ENCODE measurements at places on chromosomes 13 and 19. TPM values are rescaled to one million over a fixed set of nuclear protein-coding genes. Genes with fewer than 3 reads are reported as not detected.
A peak's percentile ranks its signal among the peaks of the same experiment; 100 is the strongest.

The CD37 gene
- polyA plus RNA-seq: 38.2 TPM

The CPAMD8 gene
- 43.6 TPM for polyA plus RNA-seq

The SELENOV gene
- 12.6 TPM for polyA plus RNA-seq

The ZNF723 gene
- 0.15 TPM for polyA plus RNA-seq

The NANOS2 gene
- polyA plus RNA-seq: not detected

The PHF11 gene
- polyA plus RNA-seq: 59.1 TPM

The ZNF460 gene
- 4.9 TPM for polyA plus RNA-seq

DNA sequence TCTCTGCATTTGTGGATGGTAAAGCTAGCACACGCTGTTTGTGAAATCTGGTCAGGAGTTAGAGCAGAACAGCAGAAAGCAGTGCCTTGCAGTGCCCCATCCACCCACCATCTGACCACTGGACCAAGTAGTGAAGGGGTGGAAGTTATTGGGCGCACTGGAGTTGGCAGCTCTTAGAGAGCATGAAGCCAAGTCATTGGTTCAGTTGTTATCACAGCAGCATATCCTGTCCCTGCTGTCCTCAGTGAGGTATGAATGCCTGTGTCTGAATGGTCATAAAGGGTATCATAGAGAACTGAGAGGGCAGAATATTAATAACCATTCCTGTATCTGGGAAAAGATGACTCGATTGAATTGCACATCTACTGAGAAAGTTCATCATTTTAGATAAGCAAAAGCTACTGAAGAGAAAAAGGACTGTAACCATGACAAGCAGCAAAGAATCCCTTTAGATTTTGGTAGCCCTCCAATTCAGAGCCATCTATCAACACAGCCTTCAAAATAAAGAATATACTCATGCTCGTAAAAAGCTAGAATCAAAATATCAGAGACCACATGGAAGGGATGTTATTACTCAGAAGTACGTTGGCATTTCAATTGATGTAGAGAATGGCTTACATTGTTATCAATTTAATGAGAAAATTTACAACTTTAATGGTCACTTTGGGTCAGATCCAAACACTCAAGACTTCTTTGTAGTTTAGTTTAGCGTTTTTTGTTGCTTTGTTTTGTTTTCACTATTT lies 919.0 kb downstream of the EFNB2 start:
- peak; percentile 27 for DNase-seq

GRCh38 chr13:51501592-51502152 lies 48.8 kb upstream of the INTS6 start:
- no peak for DNase-seq

- DNase-seq: no peak
These were observed 14.9 kb downstream of the SERP2 start for GRCh38 chr13:44388427-44389059.

- no peak for DNase-seq
These were observed 96.3 kb upstream of the SLC15A1 start for GRCh38 chr13:98848746-98849145.

GRCh38 chr13:97318532-97318931 lies 96.4 kb downstream of the MBNL2 start:
- DNase-seq: peak; percentile 50

- DNase-seq: no peak
These were observed 472.8 kb downstream of the FGF9 start for GRCh38 chr13:22143671-22144070.
